Activated CD4-positive, alpha-beta T cell treated with anti-CD3 and anti-CD28 coated beads, Interleukin-2, Interleukin-6, amounts not matched to agents 100 ng/mL and 50 ng/mL, durations not matched to agents 16 hours and 8 hours (primary cell): ENCODE measurements at places on chromosomes 11 and 22.
A peak's percentile ranks its signal among the peaks of the same experiment; 100 is the strongest.

DNA sequence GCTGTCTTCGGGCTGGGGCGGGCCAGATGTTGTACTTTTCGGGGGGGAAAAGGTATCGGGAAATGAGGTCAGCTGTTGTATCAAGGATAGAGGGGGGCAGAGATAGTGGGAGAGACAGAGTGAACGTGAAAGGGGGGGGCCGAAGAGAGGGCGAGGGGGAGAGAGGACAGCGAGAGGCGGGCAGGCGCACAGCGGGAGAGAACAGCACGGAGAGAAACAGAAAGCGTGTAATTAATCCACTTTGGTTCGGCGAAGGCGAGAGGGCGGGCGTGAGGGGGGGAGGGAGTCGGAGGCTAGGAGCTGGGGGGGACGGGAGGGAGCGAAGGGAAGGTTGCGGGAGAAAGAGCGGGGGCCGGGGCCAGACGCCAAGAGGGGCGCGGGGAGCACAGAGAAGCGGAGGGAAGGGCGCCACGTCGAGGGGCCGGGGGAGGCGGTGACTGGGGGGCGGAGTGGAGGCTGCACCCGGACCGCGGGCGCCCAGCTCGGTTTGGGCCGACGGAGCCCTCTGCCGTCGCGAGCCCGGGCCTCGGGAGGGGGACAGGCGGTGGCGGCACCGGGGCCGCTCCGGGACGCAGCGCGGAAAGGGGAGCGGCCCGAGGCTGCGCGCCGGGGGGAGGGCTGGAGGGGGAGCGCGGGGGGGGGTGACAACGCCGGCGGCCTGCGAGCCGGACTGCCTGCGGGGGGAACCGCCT lies 612 bp downstream of the IGF2 start:
- no peak for DNase-seq

DNA sequence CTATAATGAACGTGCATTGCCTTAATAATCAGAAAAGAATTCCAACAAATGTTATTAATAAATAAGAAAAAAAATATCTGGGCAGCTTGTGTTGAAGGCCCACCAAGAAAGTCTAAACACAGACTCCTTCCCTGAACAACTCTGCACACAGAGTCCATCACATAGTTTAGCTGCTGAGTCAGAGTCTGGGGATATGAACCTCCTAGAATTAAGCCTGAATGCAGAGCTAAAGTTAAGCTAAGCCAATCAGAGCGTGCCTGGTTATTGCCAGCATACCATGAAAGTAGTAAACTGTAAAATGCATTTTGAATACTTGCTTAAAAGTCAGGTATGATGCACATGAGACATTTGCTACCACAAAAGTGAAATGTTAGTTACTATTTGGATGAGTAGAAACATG lies 25.6 kb upstream of the TENM4 start:
- no peak for DNase-seq

GRCh38 chr11:13357232-13357631 lies 79.6 kb downstream of the BMAL1 start:
- DNase-seq: no peak

DNA sequence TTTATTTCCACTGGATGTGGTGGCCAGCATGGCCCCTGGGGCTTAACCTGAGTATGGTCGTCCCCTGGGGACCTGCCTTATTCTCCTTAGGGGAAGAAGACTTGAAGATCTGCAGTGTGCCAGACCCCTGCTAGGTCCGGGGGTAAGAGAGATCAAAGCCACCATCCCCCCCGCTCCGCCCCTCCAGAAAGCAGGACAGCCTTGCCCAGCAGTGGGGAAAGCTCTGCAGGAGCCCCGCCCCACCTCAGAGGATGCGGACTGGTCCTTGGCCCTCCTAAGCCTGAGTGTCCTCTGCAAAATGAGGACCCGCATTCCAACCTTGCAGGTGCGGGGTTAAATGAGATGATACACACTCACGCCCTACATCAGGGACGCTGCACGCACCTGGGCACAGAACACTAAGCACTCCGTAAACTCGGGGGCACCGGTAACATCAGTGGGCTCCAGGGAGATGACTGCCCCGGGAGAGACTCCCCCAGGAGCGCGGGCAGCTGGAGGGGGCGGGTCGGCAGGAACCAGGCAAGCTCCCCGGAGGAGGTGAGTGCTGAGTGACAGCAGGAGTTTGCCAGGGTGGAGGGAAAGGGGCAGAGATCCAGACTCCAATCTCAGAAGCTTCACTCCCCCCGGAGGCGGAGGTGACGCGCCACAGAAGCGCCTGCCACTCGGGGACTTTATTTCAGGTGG lies 564 bp upstream of the ANO1 start:
- no peak for DNase-seq

- no peak for DNase-seq
These were observed 4.8 kb upstream of the NOX4 start for GRCh38 chr11:89495951-89496350.

GRCh38 chr22:40383905-40384304 lies 13.5 kb downstream of the SGSM3 start:
- DNase-seq: no peak

GRCh38 chr11:102934735-102935134 lies 20.8 kb downstream of the MMP13 start:
- DNase-seq: no peak

GRCh38 chr11:93117565-93117964 lies 80.2 kb downstream of the SLC36A4 start:
- no peak for DNase-seq

GRCh38 chr11:101456812-101457211 lies 127.0 kb downstream of the TRPC6 start:
- DNase-seq: no peak

DNA sequence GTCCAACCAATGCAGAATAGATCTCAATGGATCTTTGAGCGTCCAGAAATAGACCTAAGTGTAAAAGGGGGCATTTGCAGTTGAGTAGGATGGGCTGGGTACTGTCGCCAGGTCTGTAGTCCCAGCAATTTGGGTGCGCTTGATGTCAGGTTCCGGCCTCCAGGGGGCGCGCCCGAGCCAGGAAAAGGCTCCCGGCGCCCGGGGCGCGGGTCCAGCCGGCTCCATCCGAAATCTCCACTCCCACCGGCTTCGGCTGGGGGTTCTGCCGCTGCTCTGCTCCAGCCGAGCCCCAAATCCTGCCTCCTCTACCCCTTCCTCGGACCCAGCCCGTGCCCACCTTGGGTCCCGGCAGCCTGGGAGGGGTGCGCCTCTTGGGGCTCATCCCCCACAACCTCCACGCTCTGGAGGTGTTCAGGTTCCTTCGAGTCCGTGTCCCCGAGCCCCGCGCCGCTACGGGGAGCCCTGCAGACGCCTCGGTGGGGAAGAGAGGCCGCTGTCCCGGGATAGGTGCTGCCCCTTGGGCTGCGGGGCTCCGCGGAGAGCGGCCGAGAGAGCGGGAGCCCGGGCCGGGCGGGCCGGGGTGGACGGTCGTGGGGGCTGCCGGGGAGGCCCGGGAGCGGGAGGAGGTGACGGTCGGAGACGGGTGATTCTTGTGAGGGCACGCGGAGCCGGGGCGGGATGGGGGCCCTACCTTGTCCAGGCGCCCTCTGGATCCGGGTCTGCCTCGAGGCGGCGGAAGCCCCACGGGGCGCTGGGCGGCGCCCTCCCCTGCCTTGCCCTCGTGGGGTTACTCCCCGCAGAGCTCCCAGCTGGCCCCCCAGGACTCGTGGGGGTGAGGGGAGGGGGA lies 13.0 kb upstream of the CYB5R3 start:
- peak; percentile 85 for DNase-seq

GRCh38 chr11:19957294-19957943 lies 202.9 kb downstream of the DBX1 start:
- no peak for DNase-seq

DNA sequence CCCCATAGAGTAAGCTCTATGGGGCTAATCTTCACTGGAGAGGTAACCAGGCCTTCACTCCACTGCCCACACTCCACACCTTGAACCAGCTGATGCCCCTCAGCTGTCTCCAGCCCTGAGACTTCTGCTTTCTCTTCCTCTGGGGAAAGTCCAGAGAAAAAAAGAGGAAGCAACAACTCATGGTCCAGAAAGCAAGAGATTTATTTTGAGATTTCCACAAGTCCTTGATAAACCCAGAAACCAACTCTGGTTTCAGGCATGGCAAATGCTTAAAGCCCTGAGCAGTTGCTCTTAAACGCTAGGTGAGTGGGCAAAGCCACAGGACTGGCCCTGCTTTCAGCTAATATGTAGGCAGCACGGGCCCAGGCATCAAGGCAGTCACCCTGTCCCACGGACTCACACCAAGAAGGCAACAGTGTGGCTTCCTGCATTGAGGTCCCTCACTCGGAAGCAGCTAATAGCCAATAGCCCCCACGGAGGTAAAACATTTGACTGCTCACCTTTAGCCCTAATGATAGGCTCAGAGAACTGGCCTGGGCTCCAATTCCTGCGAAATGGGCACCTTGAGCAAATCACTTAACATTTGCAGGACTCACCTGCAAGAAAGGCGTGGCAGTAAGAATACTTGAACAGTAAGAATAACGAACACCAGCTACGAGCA lies 4.3 kb downstream of the CYB561A3 start:
- no peak for DNase-seq

DNA sequence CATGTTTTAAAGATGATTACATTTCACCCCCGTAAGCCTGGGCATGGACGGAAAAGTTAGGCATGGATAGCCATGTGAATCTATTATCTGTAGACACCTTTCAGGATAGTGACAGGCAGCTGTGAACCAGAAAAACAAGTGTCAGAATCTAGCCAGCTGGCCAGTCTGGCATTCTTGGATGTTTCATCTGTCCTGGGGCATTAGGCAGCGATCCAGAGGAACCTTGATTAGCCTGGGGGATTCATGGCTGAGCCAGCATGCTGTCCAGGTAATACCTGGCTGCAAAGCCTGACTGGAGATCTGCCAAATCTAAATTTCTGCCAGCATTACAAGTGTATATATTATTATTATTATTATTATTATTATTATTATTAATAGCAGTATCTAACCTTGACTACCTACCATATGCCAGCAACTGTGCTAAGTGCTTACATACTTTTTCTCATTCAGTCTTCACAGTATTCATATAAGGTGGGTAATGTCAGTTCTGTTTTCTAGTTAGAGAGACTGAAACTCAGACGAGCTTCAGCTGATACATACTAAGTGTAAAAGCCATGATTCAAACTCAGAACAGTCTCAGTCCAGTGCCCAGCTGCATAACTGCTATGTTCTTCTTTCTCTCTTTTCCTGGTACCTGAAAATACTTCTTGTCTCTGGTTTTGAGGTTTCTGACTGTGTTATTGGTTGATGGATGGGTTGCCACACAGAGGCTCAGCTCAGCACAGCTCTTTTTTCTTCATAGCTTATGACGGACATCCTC lies 12.8 kb downstream of the BMAL1 start:
- no peak for DNase-seq

DNA sequence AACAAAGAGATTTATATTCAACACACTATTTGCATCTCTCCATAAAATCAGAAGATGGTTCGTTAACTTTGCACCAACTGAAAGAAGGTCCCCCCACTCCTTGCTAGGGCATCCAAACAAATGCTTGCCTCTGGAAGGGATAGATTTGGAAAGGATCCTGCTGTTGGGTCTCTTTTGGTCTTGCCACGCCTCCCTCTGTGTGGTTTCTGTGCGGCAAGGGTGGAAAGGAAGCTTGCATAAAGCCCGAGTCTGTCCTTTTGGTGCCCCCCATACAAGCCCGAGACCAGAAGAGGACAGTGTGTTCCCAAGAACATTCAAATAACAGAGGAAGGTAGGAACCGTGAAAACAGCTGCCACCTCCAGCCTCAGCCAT lies 15.1 kb downstream of the SCGB1A1 start:
- no peak for DNase-seq

DNA sequence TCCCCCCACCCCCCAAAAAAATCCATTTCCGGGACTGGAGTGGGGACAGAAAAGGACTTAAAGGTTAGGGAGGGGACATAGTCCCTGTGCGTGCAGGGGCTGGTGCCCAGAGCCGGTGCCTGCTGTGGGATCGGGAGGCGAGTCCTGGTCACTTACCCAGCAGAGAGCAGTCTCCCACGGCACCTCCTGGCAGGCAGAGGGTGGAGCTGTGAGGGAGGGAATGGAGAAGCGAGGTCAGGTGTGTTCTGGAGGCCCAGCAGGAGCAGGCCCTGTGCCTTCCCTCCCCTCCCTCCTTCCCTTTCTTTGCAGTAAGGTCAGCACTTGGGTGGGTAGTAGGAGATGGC lies 28.4 kb downstream of the SHANK3 start:
- no peak for DNase-seq

DNA sequence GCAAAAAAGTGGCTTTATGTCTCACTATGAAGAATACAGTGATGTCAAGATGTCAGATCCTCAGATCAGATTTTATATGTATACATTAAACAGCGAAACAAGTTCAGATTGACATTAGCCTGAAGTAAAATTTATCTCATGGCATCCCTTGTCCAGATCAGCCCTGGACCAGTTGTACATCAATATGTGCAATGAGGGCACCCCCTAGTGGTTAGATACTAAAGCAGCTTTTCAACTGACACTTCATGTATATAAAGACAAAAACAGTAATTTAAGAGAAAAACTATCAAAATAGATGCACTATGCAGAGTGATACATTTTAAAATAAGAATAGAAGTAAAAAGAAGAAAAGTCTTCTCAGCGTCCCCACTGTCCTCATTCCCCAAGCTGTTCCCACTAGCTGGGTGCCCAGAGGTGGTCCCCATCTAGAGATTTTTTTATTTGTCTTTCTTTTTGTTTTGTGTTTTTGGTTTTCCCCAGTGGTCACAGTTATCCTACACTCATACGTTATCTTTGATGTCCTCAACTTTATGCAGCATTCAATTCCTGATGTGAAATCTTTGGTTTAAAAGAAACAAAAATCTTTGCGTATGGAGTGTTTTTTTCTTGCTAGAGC lies 2193.4 kb upstream of the RAG2 start:
- peak; percentile 66 for DNase-seq

- DNase-seq: no peak
These were observed 52.6 kb downstream of the XRRA1 start for GRCh38 chr11:74896311-74896710.

GRCh38 chr11:99177446-99177845 lies 156.7 kb downstream of the CNTN5 start:
- no peak for DNase-seq

- no peak for DNase-seq
These were observed 7.5 kb downstream of the TMEM151A start for GRCh38 chr11:66299186-66299585.

- DNase-seq: no peak
These were observed 64.9 kb downstream of the NECTIN1 start for GRCh38 chr11:119664063-119664572.

- DNase-seq: no peak
These were observed 31.1 kb upstream of the ARHGAP32 start for GRCh38 chr11:129223260-129223659.

DNA sequence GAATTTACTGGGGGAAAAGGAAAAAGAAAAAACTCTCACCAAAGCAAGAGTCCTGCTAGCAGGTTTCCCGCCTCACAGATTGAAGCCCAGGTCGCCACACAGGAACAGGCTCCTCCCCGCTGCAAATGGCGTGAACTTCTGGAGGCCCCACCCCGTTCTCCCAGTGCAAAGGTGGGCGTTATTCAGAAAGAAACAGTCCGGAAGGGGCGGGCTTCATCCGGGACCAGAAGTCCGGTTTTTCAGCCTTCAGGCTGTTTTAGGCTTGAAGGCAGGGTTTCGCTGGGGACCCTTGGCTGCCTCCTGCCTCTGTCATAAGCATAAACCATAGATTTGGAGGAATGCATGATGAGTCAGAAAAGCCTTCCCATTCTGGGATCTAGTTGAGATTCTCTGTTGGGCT lies 148.3 kb upstream of the POU2AF2 start:
- DNase-seq: no peak
